Right renal cortex interstitium (tissue), 3 donors: ENCODE measurements at places on chromosomes 16 and 17.

DNA sequence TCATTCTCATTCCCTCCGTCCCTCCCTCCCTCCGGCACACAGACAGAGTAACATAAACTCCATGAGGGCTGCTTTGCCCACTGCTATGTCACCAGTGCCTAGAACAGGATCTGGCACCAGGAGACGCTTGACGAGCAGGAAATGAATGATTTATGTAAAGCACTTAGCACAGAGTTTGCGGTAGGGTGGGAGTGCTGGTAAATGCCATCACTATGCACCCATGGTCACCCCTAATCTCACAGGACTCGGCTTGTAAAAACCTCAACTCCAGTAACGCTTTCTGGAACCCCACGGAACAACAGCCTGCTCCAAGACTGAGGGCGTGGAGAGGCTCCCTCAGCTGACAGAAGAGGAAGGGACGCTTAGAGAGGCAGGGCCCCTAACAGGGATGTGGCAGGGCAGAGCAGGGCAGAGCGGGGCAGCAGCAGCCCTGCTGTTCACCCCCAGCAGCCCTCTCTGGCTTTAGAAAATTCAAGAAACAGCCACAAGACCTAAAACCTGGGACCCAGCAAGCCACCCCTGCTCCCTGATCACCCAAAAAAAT is 156.9 kb downstream of the C16orf78 start:
- no peak for DNase-seq

- no peak for DNase-seq
Measured at GRCh38 chr16:83955218-83956130, 2.4 kb downstream of the OSGIN1 start.

DNA sequence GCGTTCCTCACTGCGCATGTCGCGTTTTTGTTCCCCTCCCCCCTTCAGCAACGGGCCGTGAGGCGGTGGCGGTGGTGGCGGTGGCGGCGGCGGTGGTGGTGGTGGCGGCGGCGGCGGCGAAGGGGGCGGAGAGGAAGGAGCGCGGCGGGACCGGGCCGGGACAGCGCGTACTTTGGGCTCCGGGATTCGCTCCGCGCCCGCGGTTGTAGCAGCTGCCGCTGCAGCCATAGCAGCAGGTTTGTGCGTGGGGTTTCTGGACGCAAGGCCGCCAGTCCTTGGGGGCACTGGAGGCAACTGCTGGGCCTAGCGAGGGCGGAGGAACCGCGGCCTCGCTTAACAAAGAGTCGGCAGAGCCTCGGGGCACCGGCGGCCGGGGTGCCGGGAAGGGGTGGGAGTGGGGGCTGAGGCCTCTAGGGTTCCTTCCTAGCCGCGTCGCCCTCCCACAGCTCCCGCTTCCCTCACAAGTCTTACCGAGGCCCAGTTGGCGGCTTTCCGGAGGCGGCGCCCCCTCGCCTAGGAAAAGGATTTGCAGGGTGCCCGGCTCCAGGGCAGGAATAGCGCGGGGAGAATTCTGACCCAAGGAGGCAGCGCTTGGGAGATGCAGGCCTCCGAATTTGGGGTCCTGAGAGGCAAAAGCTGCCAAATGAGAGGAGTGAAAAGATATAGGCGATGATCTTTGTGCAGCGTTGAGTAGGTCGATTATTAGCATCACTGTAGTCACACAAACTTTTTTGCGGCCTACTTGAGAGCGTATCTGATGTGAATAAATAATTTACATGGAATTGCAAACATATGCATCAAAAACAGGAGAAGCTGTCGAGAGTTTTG is at the start of gene DDX42:
TSS of gene DDX42 (plus strand) at position 30 of the 828 bp plus-strand sequence. CDS start 12,880 bp downstream, outside the sequence.
- DNase-seq = no peak

GRCh38 chr16:73864868-73865267 is 431.7 kb upstream of the PSMD7 start:
- DNase-seq = no peak

- no peak for DNase-seq
Measured at GRCh38 chr16:54165174-54165911, 121.2 kb downstream of the IRX3 start.

DNA sequence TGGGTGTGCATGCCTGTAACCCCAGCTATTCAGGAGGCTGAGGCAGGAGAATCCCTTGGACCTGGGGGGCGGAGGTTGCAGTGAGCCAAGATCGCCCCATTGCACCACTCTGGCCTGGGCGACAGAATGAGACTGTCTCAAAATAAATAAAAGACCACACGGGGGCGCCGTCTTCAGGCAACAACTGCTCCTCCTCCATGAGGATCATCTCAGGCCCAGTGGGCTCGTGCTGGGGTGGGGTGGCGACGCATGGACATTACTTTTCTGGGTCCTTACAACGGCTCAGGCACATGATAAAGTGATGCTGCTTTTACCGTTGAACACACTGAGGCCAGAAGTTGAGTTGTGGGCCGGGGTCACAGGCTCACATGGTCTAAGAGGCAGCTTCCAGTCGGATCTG is 56.2 kb downstream of the PRMT7 start:
- no peak for DNase-seq

GRCh38 chr17:49820773-49821172 is 27.1 kb downstream of the TAC4 start:
- DNase-seq = no peak

DNA sequence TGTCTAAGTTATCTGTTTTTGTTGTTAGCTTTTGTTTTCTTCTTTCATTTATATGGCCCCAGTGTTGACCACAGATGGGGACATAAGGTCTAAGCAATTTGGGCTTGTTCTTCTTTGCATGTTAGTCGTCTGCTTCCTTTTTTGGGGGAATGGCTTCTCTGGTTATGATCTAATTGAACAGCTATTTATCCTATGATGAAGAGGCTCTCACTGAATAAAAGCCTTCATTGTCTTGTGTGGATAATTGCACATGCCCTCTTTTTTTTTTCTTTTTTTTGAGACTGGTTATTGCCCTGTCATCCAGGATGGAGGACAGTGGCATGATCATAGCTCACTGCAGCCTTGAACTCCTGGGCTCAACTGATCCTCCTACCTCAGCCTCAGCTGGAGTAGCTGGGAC is 13.7 kb downstream of the SMARCE1 start:
- no peak for DNase-seq

- DNase-seq = no peak
Measured at GRCh38 chr17:60905709-60906108, 228.1 kb downstream of the BCAS3 start.

- no peak for DNase-seq
Measured at GRCh38 chr17:79616801-79617200, 6.0 kb upstream of the RBFOX3 start.

GRCh38 chr16:2102471-2102870 is 33.2 kb downstream of the PKD1 start:
- DNase-seq = no peak

DNA sequence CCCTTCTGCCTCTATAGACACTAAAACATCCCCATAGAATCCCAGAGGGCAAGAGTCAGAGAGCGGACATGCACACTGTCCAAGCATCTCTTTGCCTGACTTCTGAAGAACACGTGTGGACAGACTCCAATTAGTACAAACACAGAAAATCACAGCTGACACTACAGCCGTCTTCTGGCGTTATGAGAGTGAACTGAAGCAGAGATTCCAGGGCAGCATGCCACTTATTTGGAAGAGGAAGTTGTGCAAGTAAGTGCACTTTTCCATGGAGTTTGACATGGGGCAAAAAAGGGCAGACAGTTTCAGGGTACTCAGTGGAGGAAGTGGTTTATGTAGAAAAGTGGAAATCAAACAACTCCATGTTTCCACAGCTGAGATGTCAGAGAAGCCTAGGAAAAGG is 16.8 kb upstream of the ZNF287 start:
- no peak for DNase-seq

- no peak for DNase-seq
Measured at GRCh38 chr16:49586466-49587450, 213.2 kb downstream of the C16orf78 start.

DNA sequence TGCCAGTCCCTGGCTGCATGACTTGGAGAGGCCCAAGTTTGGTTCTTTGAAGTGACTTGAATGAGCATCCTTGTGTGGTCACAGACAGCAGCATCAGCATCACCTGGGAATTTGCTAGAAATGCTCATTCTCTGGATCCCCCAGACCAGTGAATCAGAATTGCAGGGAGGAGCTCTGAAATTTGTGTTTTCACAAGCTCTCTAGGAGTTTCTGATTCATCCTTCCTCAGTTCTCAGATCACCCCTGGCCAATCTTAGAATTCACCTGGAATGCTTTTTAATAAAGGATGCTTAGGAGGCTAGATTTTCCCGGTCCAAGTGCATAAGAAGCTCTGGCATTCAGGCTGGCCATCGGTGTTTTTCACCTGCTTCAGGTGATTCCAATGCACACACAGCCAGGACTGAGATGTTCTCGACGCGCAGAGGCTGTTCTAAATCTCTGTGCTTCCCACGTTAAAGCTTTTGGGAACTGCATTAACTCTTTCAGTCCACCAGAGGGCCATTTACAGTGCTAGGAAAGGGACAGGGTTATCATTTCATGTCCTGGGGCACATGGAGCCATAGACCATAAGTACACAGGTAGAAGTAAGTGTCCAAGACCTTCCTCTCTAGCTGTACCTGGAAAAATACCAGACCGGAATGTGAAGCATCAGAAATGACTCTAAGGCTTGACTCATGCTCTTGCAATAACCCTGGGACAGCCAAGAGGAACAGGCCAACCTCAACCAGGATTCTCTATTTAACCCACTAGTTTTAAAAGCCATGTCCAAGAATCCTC is 85.7 kb upstream of the XYLT1 start:
- DNase-seq = no peak

DNA sequence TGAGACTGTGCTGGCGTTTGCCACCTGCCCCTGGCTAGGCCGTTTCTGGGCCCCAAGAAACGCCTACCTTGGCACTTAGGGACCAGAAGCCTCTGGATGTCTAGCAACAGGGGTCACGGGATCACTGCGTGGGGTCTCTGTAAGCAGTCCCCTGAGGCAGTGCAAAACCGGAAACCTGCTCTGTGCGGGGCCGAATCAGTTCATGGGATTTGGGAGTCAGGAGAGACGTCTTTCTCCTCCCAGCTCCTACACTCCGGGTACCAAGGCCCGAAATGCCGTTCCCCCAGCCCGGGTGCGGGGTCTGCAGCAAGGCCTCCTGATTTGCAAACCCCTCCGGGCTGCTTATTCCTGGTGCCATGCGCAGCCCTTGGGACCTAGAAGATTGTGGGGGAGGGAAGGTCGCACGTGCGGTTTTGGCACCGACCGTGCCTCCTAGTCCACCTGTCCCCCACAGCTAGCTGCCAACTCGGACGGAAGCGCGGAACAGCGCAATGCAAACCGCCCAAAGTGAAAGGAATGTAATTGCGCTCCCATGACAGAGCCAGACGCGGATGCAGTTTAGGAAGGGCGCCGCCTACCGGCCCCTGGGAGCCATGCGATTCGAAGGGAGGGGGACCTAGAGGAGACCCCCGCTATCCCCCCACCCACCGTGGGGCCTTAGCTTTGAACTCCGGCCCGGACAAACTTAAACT is 6.5 kb downstream of the IRX5 start:
- no peak for DNase-seq

DNA sequence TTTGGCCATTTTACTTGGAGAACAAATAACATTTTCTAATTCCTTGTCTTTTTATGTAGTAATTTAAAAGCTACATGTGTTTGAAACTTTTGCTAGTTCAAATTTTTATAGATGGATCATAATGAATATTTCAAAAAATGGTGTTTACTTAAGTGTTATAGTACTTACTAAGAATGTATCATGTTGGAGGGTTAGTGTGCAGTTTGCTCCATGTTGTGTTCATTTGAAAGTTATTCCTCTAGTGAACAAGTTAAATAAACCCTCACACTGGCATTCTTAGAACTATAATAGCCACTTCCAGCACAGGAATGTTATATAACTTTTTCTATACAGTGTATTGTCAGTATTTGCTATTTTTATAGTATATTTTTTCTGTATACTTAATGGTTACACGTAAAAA is 62.8 kb downstream of the MRTFB start:
- DNase-seq = no peak

DNA sequence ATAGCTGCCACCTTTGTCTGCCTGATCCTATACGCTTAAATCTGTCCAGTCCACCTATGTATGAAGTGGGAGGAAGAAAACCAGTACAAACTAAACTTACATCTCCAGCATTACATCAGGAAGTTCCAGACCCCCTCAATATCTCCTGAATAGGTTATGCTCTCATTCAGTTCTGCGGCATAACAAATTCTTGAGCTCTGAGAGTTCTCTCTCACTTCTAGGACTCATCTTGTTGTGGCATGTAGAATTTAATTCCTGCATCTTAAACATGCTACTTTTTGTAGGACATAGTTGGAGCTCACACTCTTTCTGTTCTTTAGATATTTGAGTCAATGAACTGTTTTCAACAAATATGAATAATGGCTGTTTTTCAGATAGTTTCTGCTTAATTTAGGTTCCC is 662.5 kb downstream of the CDH11 start:
- no peak for DNase-seq

GRCh38 chr17:58384897-58385296 is 32.4 kb downstream of the RNF43 start:
- no peak for DNase-seq

DNA sequence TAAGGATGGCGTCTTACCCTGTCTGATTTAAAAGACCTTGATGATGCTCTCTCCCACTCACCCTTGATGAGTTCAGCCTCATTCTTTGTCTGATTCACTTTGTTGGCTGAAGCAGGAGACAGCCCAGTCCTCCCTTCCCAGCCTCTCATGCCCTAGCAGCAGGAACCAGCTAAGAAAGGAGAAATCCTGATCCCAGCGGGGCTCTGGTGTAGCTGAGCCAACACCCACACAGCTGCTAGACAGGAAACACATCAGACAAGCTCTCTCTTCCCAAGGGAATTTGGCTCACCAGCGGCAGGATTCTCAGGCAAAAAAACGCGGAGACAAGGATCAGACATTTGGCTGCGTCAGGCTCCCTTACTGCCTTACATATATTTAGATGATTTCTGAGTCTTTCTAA is 211.5 kb downstream of the CDH11 start:
- DNase-seq = no peak

GRCh38 chr16:14545346-14545884 is 84.6 kb downstream of the PARN start:
- no peak for DNase-seq

DNA sequence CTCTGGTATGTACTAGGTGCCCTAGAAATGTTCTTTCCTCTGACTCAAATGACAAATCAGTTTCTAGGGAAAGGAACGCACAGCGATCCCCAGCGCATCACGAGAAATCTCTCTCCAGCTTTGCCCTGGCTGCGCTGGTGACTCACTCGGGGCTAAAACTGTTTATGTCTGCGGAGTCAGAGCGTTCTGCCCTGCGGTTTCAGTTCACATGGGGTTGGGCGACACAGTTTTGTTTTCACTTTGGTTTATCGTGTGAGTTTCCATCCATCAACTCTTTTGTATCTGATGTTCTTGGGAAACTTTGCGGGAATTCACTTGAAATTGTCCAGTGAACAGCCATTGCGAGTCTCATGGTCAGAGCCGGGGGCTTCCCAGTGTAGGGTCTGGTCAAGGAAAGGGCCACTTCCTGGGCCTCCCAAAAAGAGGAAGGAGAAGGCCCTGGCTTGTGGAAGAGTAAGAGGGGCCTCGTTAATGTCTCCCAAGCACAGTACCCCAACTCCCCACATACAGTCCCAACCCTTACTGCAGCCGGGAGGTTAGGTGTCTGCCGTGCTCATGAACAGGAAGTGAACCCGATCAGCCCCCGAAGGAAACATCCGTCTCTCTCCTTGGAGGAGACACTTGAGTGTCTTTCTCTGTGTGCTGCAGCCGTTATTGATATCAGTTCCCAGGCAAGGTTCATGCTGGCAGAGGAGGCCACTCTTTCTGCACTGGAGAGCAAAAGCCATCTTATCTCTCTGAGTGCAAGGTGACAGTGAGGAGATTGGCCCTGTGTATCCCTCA is 643.2 kb downstream of the WWOX start:
- DNase-seq = no peak
